ENCODE measurements at places on chromosomes 6 and 20.

- no peak for DNase-seq
Observed at GRCh38 chr20:53622247-53623133, 28.9 kb upstream of the ZNF217 start.

DNA sequence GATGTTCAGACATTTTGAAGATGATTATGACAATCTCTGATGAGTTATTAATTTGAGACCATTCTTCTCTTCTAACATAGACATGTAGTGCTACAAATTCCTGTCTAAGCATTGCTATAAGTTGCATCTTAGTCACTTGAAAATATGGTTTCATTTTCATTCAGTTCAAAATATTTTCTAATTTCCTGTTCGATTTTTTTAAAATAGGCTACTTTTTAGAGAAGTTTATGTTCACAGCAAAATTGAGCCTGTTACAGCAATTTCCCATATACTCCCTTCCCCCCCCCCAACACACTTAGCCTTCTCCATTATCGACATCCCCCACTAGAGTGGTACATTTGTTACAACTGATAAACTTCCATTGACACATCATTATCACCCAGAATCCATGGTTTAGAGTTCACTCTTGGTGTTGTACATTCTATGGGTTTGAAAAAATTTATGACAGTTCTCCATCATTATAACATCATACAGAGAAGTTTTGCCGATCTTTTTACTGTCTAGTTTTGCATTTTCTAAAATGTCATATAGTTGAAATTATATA is 31.2 kb downstream of the PLAGL1 start:
- no peak for DNase-seq

GRCh38 chr6:35610830-35611229 is 77.9 kb downstream of the FKBP5 start:
- DNase-seq: no peak

- DNase-seq: no peak
Observed at GRCh38 chr6:54706391-54706790, 140.2 kb upstream of the FAM83B start.

- DNase-seq: no peak
Observed at GRCh38 chr6:28135393-28135792, 6.3 kb upstream of the ZKSCAN8 start.

DNA sequence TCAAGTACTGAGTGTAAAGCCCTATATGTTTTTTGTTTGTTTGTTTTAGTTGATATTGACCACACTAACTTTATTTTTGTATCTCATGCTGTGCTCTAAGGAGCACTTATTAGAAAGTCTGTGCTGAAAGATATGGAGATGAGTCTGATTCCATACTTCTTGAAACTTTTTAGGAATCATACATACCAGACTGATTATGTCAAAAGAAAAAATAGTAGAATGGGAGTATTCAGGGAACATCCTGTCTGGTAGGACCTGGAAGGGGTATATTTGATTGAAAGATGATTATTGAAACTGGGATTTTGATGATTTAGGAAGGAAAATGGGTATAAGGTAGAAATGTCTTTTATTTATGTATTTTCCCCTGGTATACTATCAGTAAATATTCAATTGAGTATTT is 111.4 kb downstream of the QKI start:
- DNase-seq: no peak

- DNase-seq: no peak
Observed at GRCh38 chr6:39543095-39543494, 182.1 kb downstream of the KIF6 start.

DNA sequence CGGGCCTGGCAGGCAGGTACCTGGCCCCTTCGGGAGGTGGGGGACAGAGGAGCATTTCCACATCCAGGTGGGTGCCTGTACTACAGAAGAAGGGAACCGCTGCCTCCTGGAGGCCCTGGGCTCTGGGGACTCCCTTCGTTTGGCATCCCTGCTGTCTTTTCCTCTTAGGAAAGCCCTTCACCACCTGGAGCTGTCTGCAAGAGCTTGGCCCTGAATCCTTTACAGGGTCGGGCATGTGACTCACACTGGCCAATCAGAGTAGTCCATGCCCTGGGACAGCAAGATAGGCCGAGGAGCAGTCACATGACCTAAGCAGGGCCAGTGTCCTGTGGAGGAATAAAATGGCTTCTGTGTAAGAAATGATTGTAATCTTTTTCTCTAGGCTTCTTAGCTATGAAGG is 224.9 kb downstream of the ANKRD60 start:
- DNase-seq: no peak

GRCh38 chr6:109978174-109979032 is at the start of gene GPR6:
Gene GPR6, plus strand, starts transcription at chr6:109978311. Its CDS starts 802 bp downstream, at chr6:109979113.
- peak; percentile 57 for DNase-seq

DNA sequence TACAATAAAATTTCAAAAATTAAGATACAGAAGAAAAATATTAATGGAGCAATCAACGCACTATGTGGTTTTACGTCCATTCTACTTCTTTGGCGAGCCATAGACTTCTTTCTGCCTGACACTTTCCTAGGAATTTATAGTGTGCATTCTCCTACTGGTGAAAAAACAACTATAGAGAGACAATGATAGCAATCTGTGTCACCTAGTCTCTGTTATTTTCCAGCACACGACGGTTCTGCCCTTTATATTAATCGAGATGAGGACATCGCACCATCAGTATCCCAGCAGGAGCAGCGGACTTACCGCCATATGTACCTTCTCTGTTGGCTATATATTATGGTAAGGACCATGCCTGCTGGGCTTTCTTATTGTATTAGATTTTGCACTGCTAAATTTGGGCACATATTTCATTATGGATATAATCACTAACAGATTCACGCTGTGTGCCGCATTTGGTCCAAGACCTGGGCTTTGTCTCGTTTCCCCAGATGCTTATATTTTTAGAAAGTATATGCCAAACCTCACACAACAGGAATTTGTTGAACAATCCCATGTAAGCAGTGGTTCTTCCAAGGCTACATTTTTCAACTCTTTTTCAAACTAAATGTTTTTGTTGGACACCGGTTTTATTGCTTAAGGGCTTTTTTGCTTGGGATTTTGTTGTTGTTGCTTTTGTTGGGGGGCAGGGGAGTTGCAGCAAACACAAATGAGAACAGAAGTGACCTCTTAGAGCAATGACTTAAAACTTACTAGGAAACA is 166.4 kb downstream of the ADAT2 start:
- no peak for DNase-seq

DNA sequence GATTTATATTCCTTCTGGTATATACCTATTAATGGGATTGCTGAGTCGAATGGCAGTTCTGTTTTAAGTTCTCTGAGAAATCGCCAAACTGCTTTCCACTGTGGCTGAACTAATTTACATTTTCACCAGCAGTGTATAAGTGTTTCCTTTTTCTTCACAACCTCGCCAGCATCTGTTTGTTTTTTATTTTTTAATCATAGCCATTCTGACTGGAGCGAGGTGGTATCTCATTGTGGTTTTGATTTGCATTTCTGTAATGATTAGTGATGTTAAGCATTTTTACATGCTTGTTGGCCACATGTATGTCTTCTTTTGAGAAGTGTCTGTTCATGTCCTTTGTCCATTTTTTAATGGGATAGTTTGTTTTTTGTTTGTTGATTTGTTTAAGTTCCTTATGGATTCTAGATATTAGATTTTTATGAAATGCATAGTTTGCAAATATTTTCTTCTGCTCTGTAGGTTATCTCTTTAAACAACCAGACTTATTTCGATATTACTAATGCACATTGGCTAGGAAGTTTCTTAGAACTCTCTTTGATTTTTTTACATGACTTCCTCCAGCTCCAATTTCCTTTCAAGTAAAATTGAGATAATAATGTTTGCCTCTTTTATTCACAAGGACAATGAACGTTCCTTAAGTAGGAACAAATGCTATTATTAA is 12.2 kb upstream of the VNN1 start:
- DNase-seq: no peak

DNA sequence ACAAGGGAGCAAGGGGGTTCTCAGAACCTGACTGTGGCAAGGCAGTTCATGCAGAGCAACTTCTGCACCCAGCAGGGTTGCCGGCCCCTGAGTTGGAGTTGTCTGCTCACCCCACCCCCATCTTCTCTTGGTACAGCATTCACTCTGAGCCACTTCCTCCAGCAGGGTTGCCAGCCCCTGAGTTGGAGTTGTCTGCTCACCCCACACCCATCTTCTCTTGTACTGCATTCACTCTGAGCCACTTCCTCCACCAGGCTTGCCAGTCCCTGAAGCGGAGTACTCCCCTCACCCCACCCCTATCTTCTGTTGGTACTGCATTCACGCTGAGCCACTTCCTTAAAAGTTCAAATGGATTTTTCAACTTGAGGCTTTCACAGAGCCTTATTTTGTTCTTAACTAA is 79.7 kb upstream of the SYNDIG1 start:
- peak; percentile 16 for DNase-seq

DNA sequence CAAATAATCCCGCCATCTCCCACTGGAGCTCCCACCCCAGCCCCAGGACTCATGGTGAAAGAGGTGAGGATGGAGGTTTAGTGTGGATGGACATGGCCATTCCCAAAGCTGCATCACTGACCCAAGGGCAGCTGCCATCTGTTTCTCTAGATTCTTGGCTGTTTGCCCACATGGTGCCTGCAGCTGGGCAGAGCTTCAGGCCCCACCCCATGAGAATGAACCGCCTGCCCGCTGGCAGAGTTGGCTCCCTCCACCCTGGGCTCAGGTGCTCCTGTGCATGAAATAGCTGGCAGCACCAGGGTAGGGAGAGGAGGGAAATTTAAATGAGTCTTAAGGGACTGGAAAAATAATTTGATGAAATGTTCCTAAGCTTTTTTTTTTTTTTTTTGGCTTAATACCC is 17.4 kb downstream of the SCML4 start:
- DNase-seq: no peak

GRCh38 chr20:36717657-36718056 is 28.2 kb downstream of the NDRG3 start:
- DNase-seq: no peak

GRCh38 chr20:51665543-51666118 is 102.6 kb downstream of the ATP9A start:
- no peak for DNase-seq

DNA sequence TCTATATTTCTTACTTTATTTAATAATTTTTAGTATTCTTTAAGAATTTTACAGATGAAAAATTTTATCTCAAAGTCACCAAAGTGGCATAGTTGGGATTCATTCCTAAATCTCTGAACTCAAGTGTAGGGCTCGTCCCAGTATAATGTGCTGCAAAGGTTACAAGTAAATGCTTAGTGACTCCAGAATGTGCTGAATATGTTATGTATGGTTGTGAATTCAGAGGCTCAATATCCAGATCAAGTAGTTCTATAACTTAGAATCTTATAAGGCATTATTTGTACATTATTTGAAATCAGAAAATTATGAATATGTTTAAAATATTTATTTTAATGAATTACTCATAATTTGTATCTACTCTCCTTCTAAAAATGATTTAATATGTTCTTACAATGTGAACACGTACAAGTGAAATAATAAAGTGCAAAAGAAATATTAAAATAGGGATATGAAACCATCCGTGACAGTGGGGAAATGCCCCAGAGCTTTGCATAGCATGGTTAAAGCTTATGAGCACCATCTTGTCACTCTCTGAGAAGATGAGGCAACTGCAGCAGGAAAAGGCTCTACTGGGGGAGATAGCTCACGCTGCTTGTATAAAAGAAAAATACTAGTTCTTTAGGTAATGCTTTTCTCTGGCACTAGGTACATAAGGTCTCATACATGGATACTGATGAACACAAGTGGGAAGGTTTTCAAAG is 259.0 kb downstream of the FOXC1 start:
- DNase-seq: no peak

DNA sequence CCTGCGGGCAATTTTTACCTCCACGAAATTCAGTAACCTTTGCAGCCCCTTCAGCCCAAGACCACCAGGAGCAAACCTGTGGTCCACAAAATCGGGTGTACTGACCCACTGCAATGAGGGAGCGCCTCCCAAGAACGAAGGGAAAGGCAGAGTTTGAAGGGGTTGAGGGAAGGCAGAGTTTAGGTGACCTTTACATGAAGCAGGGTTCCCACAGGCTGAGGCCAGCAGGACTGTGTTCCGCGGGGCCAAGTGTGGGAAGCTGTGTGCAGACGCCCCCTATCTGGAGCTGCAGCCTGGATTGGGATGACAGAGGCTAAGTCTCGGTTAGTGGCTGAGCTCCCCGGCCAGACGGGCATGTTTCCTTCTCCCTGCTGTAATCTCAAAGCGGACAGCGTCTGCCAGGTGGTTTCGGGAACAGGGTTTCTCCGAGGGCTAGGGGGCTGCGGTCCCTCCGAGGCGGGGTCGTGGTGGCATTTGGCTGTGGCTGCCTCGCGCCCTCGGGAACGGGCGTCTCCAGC is 826 bp upstream of the PYGB start:
- no peak for DNase-seq
